CD4-positive, alpha-beta T cell treated with Interleukin-21 for 1 hour (primary cell): ENCODE measurements at places on chromosomes 12 and 14.
A peak's percentile ranks its signal among the peaks of the same experiment; 100 is the strongest.

GRCh38 chr14:35146711-35147149, 24.4 kb downstream of the PRORP start:
- DNase-seq, result no peak

- DNase-seq, result peak; percentile 71
These were observed 415.4 kb upstream of the CCDC196 start for GRCh38 chr14:66070542-66071319.

DNA sequence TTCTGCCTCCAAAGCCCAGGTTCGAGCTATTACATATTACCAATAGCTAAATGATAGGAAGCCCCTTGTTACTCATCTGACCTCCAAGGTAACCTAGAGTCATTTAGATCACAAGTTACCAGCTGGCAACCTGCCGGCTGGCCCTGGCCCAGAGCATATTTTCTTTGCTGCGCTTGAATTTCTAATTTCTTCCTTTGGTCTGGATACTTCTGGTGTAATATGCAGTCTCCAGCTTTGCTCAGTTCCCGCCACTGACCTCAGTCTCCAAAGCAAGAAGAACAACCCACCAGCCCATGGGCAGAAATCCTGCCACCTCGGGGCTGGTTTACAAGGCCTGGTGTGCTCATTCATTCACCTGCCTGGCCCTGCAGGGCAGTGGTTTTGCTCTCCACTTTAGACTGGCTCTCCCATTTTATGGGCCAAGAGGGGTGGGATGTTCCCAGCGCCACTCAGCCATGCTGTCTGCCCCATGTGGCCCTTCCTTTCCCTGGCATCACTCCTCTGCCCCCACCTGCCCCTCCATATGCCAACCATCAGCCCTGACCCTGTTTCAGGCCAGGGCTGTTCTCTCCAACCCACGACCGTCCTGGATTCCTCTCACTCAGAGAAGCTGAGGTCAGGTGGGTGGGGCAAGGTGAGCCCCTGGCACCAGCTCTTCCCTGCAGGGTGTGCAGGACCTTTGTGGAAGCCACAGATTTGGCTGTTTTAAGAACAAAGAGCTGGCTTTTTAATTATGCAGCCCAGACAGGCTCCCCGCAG, 76.0 kb downstream of the PRIMA1 start:
- no peak for DNase-seq

- no peak for DNase-seq
These were observed 149.4 kb upstream of the PLEKHG7 start for GRCh38 chr12:92553389-92553788.

DNA sequence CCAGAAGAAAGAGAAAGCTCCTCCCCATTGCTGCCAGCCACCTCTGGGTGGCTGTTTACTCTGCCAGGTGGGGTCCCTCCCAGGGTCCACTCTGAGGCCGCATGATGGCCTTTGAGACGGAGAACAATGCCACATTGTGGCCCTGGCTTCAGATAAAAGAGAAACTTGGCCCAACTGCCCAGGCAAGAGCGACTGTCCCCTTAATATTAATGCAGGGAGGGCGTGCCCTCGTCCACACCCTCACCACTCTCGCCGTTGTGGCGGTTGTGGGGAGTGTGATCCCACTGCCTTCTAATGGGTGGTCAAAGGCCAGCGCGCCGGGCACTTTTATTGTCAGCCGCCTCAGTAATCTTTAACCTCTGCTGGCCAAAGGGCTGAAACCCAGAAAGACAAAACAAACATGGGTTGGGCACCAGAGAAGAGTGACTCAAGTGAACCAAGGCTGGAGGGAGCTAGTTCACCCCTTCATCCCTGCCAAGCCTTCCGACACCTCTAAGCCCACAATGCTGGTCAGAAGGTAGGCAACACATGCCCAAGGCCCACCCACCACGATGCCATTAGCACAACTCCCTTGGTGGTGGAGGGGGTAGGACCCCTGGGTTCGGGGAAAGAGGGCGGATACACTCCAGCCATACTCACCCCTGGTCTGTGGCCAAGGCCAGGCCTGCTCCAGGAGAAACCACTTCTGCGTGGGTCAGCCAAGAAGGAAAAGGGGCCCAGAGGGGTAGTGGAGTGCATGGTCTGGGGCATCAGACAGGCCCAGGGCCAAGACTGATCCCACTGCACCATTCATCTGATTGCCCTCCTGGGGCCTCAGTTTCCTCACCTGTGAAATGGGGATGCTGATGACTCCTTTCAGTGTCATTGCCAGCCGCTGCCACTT, 44.5 kb upstream of the BCL11B start:
- DNase-seq, result no peak

GRCh38 chr12:124994437-124994975, 1.1 kb downstream of the BRI3BP start:
- DNase-seq, result no peak

DNA sequence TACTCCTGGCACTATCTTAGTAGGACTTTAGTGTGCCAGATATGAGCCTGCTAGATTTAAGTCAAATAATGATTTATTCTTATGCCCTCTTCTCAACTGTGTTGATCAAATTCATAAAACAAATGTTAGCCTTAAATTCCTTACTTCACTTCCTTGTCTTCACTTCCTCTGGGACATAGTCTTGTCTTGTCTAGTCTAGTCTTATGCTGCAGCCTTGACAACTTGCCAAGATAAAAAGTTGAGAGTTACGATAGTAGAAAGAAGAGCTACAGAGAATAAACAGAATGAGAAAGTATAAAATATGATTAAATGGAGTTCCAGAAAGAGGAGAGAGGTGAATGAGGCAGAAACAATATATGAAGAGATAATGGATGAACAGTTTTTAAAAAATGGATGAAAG, 378.1 kb downstream of the DAD1 start:
- DNase-seq, result no peak

DNA sequence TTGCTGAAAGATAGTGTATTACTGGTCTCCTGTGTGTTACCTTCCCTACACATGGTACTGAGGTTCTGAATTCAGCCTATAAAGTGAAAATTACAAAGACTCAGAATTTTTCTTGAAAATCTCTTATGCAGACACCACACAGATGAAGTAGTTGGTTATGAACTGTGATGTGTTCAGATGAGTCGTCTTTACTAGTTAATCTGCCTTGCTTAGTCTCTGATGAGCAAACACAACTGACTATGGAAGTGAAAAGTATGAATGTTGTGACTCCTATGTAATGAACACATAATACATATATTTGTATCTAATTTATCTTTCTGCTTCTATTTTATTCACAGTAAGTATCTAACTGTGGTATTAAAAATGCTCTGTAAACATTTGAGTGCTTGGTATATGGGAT, 4.7 kb downstream of the MTERF2 start:
- no peak for DNase-seq

DNA sequence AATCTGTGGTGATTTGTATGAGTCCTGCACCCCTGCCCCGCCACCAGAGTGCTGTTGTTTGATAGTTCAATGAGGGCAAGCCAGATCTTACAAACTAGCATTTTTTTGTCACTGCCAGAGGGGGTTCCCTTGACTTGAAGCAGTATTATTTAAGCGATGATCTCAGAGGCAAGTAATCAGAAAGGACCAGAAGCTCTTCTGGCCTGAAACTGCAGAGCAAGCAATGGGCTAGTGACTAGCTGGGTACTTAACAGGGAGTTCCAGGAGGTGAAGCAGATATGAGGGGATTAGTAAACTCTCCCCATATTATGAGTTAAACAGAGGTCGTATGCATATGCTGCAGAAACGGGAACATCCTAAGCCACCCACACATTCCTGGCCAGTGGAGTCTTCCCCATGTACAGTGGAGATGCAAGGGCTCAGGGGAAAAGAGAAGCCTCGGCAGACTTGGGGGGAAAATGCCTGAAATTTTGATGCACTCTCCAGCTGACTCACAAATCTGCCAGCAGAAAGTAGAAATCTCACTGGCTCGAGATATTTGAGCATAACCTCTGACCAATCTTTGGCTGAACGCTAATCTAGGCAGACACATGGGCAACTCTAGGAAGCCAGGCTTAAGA, 8.3 kb upstream of the CRACR2A start:
- no peak for DNase-seq

DNA sequence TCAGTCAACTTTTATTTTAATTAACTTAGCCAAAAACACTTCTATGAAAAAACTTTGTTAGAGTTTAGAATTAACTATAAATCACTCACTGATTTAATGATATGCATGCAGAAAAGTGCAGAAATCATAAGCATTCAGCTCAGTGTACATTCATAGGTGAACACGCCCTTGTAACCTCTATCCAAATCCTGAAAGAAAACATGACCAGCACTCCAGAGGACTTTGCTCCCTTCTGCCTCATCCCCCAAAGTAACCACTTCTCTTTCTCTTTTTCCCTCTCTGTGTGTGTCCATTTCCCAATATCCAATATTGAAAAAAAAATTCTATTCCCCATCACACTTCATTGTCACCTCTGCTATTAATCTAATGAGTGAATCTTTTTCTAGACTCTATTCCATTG, 197.1 kb upstream of the FAR2 start:
- no peak for DNase-seq

DNA sequence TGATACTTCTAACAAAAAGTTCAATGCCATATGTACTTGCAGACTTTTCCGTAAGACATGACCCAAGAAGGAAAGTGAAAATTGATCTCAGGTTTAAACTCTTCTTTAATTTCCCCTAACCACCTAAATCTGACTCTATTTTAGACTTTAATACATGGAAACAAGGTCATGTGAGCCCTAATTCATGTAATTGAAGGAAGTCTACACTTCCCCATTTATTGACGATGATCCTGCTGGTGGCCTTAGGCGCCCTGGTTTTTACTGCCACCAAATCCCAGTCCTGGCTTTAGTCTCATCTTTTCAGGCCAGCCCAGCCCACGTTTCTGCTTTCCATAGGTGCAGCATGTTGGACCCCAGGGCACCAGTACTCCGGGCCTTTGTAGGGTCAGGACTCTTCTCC, 157.9 kb downstream of the PELI2 start:
- DNase-seq, result no peak

DNA sequence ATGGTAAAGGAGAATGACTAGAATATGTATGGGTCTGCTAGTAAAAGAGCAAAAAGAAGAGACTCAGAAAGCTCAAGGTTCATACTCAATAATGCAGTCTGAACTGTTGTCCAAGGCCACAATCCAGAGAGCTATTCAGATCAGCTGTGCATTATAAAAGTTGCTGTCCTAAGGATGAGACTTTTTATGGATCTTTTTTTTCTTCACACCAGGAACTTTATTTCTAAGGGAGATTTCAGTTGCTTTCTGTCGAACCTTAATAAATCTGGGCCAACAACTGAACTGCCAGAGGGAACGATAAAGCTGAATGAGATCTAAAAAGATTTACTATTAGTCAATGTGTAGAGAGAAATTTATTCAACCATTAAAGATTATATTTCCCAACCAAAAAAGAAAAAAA, 948.3 kb upstream of the NOVA1 start:
- DNase-seq, result no peak

DNA sequence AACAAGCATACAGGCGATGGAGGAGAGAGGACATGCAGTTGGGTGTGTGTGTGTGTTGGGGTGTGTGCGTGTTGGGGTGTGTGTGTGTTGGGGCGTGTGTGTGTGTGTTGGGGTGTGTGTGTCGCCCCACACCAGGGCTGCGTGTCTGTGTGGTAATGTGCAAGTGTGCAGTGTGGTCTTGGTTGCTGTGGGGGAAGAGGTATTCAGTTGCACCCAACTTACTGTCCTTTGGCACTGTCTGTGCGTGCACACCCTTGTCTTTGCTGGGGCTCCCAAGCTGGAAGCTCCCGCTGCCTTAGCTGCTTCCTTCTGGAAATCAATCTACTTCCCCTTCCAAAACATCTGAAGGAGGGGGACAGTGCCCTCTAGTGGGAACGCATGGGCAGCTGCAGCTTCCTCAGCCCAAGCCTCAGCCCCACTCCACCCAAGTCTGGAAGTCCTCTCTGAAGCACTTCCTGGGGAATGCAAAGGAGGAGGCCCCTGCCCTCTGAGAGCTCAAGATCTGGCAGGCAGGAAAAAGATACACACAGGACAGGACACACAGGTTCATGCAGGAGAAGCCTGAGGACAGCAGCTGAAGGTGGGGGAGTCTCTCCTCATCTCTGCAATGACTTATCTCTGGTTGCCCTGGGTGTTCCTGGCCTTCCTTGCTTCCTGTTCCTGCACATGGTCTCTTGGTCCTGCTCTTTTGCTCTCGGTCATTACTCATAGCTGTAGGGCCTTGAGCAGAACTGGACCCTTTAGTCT, 13.1 kb downstream of the ASIC1 start:
- peak; percentile 64 for DNase-seq

DNA sequence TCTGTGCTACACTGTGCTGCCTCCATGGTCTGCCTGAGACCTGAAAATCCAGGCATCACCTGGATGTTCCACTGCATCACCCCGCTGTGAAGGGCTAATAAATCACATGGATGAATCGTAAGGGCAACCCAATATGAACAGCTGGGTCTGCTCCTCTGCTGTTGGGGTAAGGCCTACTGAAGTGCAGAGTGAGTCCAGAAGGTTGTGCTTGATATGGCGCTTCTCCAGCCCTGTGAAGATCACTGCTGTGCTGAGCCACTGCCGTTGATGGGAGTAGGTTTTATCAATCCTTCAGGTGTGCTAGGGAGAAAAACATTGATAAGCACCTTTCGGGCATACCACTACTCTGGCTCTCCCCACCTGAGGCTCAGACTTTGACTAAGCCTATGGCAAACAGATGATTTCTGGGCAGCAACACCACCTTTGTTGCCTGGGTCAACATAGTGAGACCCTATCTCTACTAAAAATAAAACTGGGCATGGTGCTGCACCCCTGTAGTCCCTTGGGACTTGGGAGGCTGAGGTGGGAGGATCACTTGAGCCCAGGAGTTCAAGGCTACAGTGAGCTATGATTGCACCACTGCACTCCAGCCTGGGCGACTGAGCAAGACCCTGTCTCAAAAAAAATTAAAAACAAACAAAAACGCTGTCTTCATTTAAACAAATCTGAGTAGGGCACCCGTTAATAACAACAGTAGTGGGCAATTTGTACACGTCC, 1.7 kb downstream of the ACVRL1 start:
- DNase-seq, result no peak

- DNase-seq, result no peak
These were observed 288.3 kb downstream of the TTC8 start for GRCh38 chr14:89112720-89113119.

DNA sequence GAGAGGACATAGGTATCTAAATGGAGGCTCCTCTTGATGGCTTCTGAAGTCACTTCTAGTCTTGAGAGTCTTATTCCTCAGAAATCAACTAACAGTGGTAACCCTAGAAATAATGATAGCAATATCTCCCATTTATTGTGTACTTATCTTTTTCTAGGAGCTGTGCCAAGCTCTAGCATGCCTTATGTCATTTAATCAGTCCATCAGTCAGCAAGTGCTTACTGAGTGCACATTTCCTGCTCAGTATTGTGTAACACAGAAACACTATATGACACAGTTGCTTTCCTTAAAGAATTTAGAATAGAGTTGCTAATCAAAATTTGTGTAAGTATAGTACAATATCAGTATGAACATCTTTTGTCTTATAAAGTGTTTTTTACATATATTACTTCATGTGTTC, 36.6 kb downstream of the KRT76 start:
- DNase-seq, result no peak

- no peak for DNase-seq
These were observed 24.8 kb downstream of the ATF7 start for GRCh38 chr12:53601296-53601847.

GRCh38 chr12:614411-614970, 48.8 kb downstream of the NINJ2 start:
- peak; percentile 29 for DNase-seq

- DNase-seq, result no peak
These were observed 41.8 kb upstream of the COL2A1 start for GRCh38 chr12:48045965-48046518.
